ENCODE measurements at places on chromosomes 6 and 20. TPM values are rescaled to one million over a fixed set of nuclear protein-coding genes. Genes with fewer than 3 reads are reported as not detected.
A peak's percentile ranks its signal among the peaks of the same experiment; 100 is the strongest.

DNA sequence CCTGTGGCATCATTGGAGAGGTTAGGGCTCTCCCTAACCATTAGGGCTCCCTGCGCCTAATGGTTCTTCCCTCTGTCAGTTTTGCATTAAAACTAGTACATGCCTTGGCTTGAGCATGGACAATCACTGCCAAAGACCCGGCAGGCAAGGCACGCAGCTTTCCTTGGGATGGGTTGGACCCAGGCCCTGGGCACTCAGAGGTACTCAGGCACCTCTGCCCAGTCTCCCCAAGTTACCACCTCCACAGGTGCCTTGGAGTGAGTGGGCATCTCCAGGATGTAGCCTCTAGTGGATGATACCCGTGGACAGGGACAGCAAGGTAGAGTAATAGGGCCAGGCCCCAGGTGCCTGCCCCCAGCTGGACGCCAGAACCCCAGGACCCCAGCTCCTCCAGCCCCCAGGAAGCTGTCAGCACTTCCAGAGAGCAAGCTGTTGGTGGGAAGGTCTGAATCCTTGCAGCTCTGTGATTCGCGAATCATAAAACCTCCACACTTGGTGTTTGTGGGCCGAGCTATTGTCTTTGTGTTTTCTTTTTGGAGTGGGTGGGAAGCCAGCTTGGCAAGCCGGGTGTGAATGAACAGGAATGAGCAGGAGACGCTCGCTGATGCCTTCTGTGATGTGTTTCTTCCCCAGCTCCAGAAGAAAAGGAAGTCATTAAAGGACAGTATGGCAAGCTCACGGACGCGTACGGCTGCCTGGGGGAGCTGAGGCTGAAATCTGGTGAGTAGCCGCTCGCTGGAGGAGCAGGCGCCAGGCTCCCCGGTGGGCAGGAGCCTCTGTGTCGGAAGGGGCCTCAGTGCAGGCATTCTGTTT lies 35.1 kb downstream of the SYNJ2 start:
- no peak for DNase-seq

GRCh38 chr6:39223061-39223460 lies 6.2 kb downstream of the KCNK5 start:
- no peak for DNase-seq

Gene AFDN
- not detected for polyA plus RNA-seq

- DNase-seq: no peak
These were observed 74.6 kb downstream of the GPX5 start for GRCh38 chr6:28600245-28600644.

Gene MUC21
- not detected for polyA plus RNA-seq

Gene GTSF1L
- polyA plus RNA-seq: not detected

- no peak for DNase-seq
These were observed 5.9 kb upstream of the MAP1LC3A start for GRCh38 chr20:34552569-34552968.

DNA sequence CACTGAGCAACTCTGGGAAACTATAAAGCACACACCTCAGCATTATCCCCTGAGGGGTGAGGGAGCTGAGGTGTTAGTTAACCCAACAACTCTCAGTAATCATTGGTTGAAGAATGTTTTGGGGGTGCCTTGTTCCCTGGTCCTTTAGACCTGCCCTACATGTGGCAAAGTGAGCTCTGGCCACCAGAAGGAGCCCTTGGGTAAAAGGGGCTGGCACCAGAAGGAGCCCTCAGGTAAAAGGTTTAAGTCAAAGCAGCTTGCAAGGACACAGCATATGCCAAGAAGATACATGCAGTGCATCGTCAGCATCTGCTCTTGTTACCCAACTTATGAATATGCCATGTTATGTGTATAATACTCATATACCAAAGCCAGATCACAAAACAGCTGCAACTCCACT lies 1081.7 kb downstream of the KIF16B start:
- DNase-seq: no peak

DNA sequence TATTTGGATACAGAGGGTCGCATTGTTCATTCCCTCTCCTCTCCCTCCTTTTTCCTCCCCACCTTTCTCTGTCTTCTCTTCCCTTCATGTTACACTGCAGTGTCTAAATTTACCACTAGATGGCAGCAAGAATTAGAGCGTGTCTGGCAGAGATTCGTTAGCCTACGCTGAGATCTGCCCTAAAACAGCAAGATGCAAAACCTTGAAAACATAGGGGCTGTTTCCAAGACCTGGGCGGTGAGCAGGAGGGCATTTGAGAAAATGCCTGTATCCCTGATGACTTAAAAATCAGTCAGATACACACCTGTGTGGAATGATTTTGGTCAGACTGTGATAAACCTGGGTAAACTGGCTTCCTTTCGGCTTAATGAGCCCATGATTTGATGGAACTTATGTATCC lies 101.5 kb upstream of the ISM1 start:
- DNase-seq: peak; percentile 79
